H4 (cell line): ENCODE measurements at places on chromosomes 3 and 15. TPM values are rescaled to one million over a fixed set of nuclear protein-coding genes. Genes with fewer than 3 reads are reported as not detected.

Gene RBMS3
- total RNA-seq, result 6.5 and 13.0 TPM in 2 replicates

Gene EOMES
- 0.17 TPM in 1 of 2 replicates, not detected in the other for total RNA-seq

Gene PATL2
- total RNA-seq, result 0.12 and 0.77 TPM in 2 replicates

Gene CTXN2
- total RNA-seq, result not detected in 2 replicates

Gene PCOLCE2
- total RNA-seq, result 30.5 and 35.8 TPM in 2 replicates

Gene AZI2
- total RNA-seq, result 37.2 and 43.5 TPM in 2 replicates

- no peak for DNase-seq
Measured at GRCh38 chr3:113890256-113890900, 51.8 kb downstream of the GRAMD1C start.

DNA sequence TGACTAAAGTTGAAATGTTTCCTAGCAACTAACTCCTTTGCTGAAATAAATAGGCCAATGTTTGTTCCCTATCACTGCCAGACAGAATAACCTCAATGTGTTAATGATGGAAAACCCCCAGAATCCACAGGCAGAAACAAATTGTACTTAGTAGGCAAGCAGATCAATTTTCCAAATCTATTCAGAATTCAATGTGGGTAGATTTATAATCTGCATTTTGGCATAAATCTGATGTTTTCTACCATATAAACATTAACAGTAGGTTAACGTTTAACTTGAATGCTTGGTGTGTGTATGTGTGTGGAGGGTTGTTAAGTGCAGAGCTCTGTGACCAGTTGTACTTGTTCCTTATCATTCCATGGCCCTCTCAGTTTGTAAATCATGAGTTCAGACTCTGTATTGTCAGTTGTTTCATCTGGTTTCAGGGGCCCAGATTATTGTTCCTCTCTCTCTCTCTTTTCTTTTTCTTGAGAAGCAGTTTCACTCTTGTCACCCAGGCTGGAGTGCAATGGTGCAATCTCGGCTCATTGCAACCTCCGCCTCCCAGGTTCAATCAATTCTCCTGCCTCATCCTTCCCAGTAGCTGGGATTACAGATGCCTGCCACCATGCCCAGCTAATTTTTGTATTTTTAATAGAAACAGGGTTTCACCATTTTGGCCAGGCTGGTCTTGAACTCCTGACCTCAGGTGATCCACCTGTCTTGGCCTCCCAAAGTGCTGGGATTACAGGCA is 32.8 kb downstream of the PLSCR1 start:
- DNase-seq, result no peak

DNA sequence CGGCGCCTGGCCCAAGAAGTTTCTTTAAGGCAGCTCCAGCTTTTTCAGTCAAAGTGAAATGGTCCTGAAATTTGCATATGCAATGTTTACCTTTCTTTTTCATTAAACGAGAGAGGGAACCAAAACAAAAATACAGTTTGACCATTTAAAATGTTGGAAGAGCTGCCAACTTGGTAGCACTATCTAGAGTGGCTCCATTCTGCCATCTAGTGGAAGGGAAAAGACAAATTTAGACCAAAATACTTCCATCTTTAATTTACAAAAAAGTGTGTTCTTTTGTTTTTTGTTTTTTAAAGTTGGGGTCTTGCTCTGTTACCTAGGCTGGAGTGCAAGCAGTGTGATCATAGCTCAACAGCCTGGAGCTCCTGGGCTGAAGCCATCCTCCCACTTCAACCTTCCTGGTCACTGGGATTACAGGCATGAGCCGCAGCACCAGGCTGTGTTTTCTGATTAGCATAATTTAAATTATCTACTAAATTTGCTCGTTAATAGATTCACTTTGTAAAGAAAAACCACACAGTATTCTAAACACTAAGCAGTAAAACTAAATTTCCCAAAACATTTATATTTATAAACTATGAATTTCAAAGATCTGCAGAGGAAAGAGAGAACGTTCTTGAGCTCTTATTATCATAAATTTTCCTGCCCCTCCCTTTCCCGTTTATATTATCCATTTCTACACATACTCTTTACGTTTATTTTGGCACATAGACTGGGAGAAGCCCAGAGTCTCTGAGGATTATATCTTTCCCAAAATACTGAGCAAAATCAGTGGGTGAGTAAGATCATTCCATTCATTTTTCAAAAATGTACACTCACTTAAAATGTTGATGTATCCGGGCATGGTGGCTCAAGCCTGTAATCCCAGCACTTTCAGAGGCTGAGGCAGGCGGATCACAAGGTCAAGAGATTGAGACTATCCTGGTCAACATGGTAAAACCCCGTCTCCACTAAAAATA is 15.4 kb upstream of the RFC4 start:
- peak; percentile 61 for DNase-seq

GRCh38 chr3:167166594-167167253 is 213.4 kb downstream of the ZBBX start:
- DNase-seq, result no peak

DNA sequence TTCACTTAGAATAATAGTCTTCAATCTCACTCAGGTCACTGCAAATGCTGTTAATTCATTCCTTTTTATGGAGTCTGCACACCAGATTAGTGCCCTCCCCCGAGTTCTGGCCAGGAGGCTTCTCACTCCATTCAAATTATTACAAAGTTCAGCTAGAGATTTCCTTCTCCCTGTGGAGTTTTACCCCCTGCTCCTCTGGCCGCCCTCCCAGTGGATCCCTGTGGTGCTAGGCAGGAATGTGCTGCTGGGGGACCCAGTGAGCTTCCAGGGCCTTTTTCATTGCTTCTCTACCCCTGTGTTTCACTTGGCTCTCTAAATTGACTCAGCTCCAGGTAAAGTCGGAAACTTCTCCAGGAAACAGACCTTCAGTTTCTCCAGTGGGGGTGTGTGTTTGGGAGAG is 42.7 kb upstream of the CD200R1L start:
- DNase-seq, result no peak

GRCh38 chr3:43616034-43616433 is 5.8 kb downstream of the ANO10 start:
- DNase-seq, result no peak

DNA sequence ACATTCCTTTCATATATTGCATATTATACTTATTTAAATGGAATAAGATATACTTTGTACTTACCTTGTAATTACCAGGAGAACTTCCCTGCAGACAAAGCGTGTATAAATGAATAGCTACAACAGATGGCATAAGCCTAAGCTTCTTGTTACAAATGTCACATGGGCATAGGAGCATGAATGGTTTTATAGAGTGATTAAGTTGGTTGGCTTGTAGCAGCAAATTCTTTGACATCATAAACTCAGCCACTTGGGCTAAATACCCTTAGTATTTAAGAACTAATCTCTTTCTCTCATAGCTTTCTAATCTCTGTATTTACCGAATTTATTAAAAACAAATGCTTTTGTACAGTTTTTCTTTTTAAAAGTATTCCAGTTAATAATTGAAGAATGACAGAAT is at the start of gene UBAP1L:
Gene UBAP1L (minus strand): TSS at position 115 of the 400 bp plus-strand sequence. CDS start 8,985 bp downstream, outside the sequence.
- DNase-seq, result no peak

GRCh38 chr3:157247391-157247790 is 87.4 kb upstream of the CCNL1 start:
- DNase-seq, result no peak

DNA sequence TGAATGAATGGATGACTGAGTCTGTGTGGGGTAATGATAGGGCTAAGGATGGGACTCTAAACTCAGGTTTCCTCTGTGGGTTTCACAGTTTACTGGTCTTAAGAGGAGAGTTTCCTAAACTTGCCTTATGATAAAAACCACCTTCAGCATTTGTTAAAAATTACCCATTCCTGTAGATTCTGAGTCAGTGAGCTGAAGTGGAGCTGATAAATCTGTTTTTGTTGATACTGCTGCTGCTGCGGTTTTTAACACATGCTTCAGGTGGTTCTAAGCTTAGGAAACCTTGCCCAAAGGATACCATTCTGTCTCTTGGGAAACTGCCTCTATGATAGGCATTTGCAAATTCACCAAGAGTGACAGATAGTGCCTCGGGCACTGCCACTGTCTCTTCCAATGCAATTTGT is 52.6 kb downstream of the MECOM start:
- no peak for DNase-seq

DNA sequence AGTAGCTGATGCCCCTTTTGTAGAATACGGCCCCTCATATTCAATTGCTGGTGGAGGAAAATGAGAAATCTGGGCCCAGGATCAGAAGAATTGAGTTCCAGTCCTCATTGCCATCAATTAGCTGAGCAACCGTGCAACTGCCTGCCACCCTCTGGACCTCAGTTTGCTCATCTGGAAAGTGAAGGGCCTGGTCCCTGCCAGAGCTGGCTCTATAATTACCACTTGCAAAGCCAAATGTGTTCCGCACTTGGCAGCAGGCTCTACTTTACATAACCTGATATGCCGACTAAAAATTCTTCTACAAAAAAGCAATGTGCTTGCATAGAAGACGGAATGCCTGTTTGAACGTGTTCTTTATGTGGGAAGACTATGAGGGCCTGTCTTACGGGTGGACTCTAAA is 8.6 kb upstream of the ITGB5 start:
- DNase-seq, result no peak

GRCh38 chr15:67745073-67746006 is 80.0 kb upstream of the SKOR1 start:
- no peak for DNase-seq

GRCh38 chr3:115423170-115423569 is 200.1 kb upstream of the GAP43 start:
- DNase-seq, result no peak

DNA sequence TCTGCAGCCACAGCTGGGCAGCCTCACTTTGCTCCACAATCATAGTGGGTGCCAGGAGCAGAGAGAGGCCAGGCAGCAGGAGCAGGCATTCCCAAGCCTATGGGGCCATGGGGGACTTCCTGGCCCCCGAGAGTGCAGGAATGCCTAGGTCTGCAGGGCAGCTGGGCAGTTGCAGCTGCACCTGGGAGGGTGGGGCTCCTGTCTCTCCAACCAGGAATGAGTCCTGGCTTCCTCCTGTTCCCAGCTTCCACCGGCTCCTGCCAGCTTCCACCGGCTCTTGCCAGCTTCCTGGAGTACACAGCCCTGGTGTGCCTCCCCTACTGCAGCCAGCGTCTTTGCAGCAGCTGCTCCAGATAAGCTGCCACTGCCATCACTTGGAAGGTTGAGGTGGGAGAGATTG is 86.3 kb upstream of the CDV3 start:
- DNase-seq, result no peak
